ENCODE measurements at places on chromosomes 5 and 9.

GRCh38 chr5:178458140-178458539 lies 132.1 kb downstream of the COL23A1 start:
- no peak for DNase-seq

DNA sequence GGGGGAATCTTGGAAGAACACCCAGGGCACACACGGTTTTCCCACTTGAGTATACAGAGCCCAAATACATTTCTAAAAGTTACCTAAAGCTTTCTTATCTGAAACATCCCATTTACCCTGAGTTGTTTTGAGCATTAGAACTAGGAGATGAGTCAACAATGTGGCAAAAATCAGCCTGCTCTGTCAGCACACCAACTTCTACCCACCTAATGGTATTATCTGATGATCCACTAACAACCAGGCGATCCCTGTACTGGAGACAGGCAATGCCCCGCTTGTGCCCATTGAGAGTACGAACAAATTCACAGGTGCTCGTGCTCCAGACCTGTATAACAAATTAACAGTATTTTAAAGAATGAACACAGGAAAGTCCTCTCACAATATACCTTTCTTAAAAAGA lies 87.0 kb downstream of the SMIM23 start:
- no peak for DNase-seq

DNA sequence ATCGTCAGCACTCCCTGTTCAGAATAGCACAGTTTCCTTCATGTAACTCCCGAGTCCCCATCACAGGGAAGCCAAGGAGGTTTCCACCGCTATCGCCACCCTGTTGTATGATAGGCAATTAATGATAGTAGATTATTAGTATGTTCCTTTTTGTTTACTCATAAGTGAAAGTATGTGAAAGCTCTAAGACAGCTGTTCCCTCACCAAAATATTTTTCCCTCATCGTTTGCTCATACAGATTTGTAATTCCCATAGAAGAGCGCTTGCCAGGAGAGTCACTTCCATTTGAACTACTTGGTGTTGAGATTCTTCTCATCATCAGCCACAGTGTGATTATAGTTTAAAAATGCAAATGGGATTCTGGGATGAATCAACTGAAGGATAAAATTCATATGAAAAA lies 140.9 kb downstream of the PAM start:
- DNase-seq, result no peak

GRCh38 chr9:9612270-9612669 lies 1000.5 kb downstream of the PTPRD start:
- DNase-seq, result peak; percentile 37

DNA sequence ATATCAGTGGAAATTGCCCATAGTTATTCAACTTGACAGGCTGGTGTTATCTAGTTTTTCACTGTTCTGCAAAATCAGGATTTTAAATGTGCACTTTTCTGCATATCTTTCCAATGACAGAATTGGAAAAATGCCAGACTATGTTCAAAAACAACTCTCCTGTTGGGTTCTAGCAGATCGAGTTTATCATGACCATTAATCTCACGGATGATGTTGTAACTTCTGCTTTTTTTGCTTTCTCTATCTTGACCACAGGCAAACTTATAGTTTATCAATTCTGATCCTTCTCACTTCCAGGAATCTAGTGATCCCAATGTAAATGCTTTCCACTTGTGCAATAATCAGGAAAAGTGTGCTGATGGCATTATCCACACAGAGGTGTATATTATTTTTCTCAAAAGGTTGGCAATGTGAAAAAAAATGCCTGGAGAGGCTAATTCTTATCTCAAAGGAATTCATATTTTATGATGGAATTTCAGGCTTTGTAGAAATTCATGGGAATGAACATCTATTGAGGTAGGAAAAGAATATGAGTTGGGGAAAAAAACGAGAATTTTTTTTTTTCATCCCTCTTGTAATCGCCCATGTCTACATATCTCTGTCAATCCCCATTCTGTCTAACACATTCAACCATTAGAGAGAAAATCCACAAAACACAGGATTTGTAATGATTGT lies 73.6 kb upstream of the DAB2 start:
- DNase-seq, result no peak

- no peak for DNase-seq
These were observed 3.3 kb upstream of the MAN1B1 start for GRCh38 chr9:137083394-137084004.

- no peak for DNase-seq
These were observed 121.0 kb downstream of the NREP start for GRCh38 chr5:111635916-111636570.

DNA sequence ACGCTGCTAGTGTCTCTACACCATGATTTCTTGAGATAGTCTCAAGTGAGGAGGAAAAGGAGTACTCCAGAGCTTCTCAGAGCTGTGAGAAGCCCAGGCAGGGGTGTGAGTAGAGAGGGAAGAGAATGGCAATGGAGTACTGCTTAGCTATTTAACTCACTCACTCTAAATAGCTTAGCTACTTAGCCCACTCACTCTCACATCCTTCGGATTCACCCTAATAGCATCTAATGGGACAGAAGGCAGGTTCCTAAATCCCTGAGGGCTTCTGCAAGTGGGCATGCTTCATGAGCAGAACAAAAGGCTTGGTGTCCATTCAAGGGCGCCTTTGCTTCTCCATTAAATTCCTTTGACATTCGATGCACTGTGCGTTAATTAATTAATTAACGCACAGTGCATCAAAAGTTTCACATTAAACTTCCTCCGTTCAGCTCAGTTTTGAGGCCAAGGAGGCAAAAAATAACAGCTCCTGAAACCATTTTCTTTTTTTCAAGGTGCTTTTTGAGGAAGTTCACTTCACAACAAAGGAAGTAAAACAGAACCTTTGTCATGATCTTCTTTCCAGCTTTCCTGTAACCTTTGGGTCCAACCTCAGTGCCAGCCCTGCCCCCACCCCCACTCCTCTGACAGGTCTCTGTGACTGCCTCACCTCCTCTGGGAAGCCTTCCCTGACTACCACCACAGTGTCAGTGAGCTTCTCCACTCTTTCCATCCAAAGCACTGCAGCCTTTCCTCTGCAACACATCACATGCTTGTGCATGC lies 294.0 kb downstream of the SEC61B start:
- DNase-seq, result no peak

DNA sequence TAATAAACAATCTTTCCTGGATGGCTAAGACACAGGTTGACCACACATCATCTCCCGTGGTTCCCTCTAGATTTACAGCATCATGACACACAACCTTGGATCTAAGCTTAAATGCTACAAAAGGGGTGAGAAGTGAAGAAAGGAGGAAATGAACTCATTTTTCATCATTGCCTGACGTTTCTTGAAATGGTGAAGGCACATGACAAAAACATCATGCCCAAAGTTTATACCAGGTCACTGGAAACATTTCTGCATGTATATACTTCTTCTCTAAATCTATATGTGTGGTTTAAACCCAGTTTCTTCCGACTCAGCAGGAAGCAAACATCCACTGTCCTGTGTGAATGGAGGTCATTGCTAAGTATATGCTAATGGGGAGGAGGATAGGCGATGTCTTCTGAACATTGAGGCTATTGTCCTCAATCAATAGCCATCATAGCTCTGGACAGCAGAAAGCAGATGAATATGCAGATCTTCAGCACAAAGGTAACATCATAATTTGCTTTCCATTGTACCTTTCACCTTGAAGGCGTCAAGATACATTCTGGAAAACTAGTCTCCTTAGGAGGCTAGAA lies 137.4 kb downstream of the MED27 start:
- DNase-seq, result no peak

GRCh38 chr9:124769549-124770358 lies 1.4 kb downstream of the NR6A1 start:
- no peak for DNase-seq

GRCh38 chr9:103625161-103625804 lies 468.8 kb upstream of the SMC2 start:
- no peak for DNase-seq

DNA sequence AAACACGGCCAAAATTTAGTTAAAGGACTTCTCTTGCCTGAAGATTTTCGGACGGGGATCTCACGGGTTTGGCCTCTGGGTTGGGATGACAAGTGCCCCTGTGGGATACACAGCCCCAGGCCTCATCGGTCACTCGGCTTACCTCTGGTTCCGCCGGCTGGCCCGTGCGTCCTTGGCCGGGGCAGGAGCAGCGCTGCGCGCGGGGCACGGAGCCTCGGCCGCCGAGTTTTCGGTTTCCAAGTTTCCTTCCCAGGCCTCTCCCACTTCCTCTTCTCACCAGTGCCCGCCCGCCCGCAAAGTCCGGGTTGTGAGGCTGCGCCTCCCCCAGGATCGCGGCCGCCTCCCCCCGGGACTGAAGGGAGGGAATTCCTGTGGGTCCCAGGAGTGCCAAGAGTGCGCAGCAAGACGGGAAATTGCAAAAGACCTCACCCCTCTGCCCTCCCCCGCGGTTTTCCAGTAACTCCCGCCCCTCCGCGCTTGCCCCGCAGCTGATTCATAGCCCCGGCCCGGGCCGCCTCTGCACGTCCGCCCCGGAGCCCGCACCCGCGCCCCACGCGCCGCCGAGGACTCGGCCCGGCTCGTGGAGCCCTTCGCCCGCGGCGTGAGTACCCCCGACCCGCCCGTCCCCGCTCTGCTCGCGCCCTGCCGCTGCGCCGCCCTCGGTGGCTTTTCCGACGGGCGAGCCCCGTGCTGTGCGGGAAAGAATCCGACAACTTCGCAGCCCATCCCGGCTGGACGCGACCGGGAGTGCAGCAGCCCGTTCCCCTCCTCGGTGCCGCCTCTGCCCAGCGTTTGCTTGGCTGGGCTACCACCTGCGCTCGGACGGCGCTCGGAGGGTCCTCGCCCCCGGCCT lies at the start of gene OSMR:
TSS of gene OSMR (plus strand) at position 487 of the 853 bp plus-strand sequence. CDS start 23,033 bp downstream, outside the sequence.
- DNase-seq, result no peak

DNA sequence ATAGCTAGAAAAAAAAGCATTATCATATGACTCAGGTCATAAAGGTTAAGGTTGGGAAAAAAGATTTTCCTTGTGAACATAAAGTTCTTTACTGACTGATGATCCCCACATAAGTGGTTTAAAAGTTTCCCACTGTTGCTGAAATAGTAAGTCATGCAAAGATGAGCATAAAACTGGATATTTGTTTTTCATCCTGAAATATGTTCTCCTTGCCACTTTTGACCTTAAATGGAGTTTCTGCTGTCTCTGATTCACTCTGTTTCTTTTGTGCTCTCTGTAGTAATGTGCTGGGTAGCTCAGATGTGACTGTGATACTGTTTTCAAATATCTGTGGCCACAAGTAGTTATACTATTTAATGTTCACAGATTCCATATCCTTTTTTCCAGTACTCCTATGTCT lies 162.5 kb upstream of the GAS1 start:
- no peak for DNase-seq

- DNase-seq, result no peak
These were observed 70.9 kb downstream of the SH3RF2 start for GRCh38 chr5:146007270-146007669.

GRCh38 chr5:138611678-138612218 lies 36.5 kb upstream of the HSPA9 start:
- DNase-seq, result no peak

Measured in NCI-H1436 treated with DMSO at 0.1 percent for 48 hours (cell line).